ENCODE measurements at places on chromosomes 13 and 19.

GRCh38 chr13:33696530-33696929, 121.4 kb upstream of the RFC3 start:
- DNase-seq = no peak

- no peak for DNase-seq
These were observed 13.3 kb upstream of the FGF9 start for GRCh38 chr13:21657538-21657937.

- no peak for DNase-seq
These were observed 3.8 kb downstream of the RAB20 start for GRCh38 chr13:110557610-110558305.

DNA sequence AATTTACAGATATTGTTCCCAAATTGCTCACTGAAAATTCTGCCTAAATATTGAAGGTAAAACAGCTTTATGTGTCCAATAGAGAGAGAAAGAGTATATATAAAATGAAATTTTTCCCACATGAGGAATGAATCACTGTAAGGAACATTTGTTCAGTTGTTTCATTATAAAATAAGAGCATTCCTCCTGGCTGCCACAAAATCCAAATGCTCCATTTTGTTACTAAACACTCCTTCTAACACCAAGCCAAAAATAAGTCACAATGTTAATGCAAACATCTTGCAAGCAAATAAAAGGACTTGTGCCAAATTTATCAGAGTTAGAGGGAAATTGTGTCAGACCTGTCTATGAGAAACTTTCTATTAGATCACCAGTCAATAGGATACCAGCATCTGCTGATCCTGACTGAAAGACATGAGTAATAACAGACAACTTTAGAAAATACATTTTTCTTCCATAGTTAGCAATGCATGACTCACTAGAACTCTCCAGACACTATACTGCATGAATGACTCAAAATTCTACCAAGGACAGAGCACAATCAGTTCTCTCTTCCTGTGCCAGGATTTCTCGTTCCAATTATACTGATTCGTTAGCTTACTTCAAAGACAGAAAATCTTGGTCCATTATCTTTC, 83.5 kb upstream of the FNDC3A start:
- no peak for DNase-seq

DNA sequence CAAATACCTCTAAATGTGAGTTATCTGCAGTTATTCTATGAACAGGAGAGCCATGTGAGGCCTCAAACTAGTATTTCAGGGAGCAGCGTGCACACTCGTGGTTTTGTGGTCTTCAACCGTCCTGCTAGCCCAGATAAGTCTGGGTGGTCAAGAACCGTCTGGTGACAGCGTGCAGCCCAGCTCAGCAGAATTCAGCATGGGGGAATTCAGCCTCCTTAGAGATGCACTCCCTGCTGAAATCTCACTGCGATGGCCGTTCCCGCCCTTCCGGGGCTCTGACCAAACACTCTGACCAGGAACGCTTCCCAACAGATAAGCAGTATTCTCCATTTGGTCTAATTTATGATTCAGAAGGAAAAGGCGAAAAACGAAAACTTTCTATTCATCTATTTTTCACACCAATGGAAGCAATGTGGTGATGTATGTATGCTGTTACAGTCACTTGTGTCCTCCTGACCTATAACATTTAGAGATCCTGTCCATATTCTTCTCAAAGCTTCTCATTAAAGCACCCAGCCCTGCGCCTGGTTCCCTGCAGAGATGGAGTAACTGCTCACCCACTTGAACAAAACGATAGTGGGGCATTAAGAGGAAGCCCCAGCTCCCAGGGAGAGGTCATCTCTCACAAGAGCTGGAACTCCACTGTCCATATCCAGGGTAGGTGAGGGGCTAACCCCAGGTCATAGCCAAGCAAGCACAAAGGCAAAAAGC, 2.9 kb downstream of the ANKRD27 start:
- no peak for DNase-seq

- DNase-seq = no peak
These were observed 8.8 kb downstream of the CYP4F8 start for GRCh38 chr19:15623711-15624318.

- DNase-seq = no peak
These were observed 1.5 kb downstream of the ZNF101 start for GRCh38 chr19:19670070-19670551.

DNA sequence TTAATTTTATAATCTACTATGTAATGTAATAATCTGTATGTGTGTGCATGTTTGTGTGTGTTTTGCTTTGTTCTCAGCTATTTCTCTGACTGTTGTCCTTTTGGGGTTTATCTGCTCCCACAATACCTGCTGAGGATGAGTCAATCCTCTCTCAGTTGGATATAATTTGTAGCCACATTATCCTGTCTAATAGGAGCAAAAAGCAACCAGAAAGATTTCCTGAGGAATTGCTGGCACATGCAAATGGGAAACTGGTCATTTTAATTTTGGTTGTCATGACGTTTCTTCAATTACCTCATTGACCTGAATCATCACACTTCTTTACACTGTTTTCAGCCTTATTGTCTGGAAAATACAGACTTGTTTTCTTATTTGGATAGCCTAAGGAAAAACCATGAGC, 488.4 kb downstream of the KLF5 start:
- DNase-seq = no peak

DNA sequence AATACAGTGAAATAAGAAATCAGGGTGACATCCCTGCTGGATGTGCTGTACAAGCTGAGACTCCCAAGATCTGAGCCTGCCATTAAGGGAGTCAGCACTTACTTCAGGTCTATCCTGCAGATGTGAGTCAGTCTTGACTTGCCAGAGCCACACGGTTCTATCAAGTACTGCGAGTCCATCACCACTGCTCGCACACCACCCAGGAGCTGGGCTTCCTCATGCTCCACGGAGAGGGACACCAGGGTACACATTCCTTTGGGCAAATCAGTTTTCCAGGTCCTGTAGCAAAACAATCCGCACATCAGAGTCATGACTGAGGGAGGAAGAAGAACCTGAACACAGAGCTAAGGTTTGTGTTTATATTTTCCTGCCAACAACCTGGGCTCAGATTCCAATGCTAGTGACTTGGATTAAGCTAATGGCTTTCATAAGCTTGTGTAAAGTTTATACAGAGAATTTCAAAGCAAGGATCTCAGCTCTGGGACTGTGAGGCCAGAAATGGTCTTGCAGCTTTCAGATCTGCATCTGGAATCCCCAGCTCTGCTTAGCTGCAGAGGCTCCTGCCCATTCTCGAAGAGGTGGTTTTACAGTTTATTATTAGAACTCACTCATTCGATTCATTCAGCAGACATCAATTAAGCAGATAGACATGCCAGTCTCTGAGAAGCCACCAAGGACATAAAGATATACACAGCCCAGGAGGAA, 90.6 kb downstream of the KL start:
- DNase-seq = no peak

DNA sequence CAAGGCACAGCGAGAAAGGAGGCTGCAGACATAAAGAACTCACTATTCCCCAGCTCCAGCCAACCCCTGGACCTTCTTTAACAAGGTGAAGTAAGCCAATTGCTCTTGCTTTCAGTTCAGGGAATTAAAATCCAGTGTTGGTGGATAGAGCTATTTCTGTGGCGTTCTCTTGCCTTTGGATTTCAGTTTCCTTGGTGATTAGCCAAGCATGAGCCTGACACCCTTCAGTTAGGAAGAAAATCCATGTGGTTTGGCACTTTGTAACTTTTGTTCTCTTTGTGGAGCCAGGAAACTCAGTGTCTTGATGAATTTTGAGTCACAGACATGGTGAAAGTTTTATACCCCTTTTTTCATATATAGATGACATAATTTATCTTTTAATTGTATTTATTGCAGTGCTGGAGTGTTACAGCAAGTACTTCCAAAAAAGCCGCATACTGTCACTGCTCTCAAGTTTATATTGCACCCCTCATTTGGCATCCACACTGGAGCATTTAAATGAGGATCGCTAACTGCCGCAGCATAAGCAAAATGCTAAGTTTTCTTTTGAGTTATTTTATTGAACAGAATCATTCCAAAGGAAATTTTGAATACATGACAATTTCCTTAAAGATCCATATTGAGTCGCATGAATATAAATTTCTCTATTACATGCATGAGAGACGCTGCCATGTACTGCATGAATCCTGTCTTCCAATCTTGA, 406.8 kb downstream of the MYO16 start:
- DNase-seq = no peak

- DNase-seq = no peak
These were observed 70.7 kb upstream of the ZNF30 start for GRCh38 chr19:34856052-34856451.

- no peak for DNase-seq
These were observed 361.6 kb upstream of the PCDH20 start for GRCh38 chr13:61777271-61777670.

DNA sequence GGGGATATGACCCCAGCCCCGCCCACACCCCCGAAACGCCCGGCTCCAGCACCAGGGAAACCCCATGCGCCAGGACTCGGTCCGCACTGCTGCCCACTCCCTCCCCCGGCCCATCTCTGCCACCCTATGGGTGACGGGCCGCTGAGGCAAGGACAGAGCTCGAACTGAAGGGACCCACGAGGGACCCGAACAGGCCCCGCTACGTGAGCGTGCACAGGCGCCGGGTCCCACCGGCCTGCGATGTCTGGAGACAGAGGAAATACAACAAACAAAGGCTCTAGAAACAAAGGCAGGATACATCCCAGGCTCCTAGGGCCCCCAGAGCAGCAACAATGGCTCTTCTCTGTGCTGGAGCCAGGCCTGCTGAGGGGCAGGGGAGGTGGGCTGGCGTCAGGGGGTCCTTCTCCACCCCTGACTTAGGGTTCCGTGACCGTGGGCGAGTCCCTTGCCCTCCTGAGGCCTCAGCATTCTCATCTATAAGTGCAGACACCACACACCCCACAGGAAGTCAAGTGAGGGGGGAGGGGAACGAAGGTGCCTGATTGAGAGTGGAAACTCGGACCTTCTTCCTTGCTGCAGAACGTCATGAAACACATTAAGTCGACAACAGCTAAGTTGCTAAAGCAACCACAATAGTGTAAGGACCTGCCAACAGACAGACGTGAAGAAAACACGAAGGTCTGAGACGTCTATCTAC, 3.1 kb downstream of the ABHD17A start:
- DNase-seq = peak; percentile 76

DNA sequence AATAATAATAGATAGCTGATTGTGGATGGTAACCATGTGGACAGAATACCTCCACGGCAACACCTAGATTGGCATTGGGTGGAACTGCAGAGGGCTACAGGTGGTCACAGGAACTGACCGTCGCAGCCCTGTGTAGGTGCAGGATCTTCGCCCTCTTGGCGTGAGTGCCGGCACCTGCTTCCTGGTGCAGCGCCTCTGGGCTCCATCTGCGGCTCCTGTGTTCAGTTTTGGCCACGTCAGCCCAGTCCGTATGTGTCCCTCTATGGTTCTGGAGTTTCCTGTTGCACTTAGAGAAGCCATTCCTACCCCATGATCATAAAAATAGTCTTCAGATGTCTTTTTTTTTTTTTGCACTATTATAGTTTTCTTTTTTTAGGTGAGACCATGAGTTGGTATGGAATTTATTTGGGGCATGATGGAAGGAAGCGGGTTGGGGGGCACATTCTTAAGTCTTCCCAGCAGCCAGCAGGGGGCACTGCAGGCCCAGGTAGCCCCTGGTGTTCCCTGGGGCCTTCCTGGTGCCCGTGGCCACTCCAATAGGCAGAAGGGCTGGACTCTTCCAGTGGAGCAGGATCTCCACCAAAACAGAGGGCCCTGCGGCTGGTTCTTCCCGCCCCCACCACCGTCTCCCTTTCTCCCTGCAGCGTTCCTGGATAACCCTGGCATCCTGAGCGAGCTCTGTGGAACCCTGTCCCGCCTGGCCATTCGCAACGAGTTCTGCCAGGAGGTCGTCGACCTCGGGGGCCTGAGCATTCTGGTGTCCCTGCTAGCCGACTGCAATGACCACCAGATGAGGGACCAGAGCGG, 10.1 kb upstream of the SLC25A42 start:
- DNase-seq = peak; percentile 47

DNA sequence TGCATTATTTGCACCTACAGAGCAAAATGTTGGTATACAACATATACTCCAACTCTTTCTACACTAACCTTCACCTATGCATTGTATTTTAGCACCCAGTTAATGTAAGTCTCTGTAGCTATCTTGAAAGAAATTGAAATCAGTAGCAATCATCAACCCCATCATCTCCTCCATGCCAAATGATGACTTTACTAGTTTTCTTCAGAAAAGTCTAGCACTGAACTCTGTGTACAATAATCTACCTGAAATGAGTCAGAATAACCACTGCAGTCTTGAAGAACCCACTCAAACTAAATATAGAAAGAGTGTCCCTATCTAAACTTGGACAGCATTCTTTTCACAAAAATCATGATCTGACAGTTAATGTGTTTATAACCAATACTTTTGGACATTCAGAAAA, 9.8 kb downstream of the IRS2 start:
- no peak for DNase-seq

GRCh38 chr19:16797876-16798275, 31.3 kb upstream of the SIN3B start:
- peak; percentile 44 for DNase-seq

GRCh38 chr19:29842471-29843179, 30.8 kb downstream of the CCNE1 start:
- no peak for DNase-seq

DNA sequence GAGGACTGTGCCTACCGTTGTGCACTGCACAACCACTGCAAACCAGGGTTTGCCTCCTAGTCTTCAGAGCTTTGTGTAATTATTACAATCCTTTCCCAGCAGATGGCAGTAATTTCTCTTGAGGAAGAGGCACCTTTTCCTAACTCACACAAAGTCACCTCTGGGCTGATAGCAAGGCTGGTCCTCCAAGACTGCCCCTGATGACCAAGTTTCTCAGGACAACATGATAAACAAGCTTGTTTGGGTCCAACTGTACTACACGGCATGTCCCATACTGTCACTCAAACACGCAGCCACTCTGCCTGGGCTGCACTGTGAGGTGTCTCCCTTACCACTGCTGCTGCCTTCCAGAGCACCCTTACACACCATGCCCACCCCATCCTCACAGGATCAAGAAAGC, 39.3 kb downstream of the RFXAP start:
- DNase-seq = no peak

DNA sequence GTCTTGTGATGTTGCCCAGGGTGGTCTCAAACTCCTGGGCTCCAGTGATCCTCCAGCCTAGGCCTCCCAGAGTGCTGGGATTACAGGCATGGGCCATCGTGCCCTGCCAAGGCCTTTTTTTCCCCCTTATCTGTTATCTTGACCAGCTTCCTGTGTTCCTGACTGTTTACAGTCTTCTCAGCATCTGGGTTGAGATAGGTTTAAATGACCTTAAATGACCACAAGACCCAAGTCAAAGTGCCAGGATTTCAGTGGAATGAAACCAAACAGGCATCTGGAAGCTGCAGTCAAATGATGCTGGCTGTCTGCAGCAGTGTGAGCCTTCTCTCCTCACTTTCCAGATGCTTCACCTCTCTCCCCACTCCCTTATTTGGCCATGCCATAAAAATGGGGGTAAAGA, 114.2 kb upstream of the CLDN10 start:
- DNase-seq = no peak

- DNase-seq = no peak
These were observed 9.9 kb downstream of the PLEKHF1 start for GRCh38 chr19:29675120-29675649.
